Stimulated activated CD4-positive, alpha-beta T cell treated with anti-CD3 and anti-CD28 coated beads, Interleukin-1b, Interleukin-23, amount 100 ng/mL, for 4 hours (primary cell): ENCODE measurements at places on chromosomes 3 and 15.

GRCh38 chr3:9976721-9977709 lies 9.6 kb downstream of the EMC3 start:
- DNase-seq = no peak

- no peak for DNase-seq
These were observed 39.9 kb downstream of the SMAD3 start for GRCh38 chr15:67105065-67105951.

DNA sequence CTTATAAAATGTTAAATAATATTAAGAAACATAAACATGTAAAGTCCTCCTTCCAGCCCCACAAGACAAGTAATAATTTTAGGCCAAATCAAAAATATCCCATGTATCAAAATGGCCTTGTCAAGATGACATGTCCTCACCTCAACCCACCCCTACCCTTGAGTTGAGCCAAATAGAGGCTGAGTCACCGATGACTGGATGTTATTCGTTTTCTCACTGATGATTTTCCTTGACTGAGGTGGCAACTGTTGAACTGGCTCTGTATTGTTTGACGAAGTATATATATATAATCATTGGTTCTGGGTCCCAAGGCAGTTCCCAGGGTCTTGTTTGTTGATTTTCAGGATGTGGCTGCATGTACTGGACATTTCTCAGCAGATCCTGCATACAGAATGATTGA lies 75.3 kb downstream of the TMEM108 start:
- no peak for DNase-seq

- no peak for DNase-seq
These were observed 129.7 kb downstream of the DTWD1 start for GRCh38 chr15:49750553-49750952.

- DNase-seq = no peak
These were observed 1.2 kb upstream of the RYK start for GRCh38 chr3:134251731-134252391.

DNA sequence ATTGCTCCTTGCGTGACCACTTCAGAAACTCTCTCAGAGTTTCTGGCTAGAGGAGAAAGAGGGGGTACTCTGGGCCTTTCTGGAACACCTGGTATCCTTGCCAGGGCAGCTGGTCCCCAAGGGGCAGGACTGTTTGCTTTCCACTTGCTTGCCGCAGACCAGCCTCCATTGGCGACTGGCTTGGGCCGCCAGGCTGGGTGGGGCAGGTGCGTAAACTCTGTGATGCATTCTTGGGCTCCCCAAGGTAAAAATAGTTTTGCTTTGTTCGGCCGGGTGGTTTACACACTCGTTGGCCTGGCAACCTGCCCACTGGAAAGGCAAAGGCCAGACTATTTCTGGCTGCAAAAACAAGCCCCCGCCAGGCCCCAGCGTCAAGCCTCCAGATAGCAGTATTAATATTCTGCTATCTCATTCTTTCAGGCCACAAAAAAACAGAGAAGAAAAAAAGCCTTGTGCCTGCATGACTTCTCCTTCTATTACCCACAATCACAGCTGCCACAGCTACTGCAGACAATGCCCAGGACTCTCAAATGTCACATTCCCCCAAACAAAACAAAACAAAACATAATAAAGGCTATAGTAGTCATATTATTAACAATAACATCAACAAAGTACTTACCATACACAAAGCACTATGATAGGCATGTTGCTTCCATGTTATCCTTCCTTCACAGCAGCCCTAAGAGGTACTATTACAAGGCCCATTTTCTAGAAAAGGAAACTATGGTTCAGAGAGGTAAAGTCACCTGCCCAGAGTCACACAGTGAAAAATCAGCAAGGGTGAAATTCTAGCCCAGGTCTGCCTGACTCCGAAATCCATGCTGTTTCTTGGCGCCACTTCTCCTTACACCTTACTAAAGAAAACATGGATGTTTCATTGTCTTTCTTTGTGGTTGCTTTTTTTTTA lies 14.0 kb upstream of the SSUH2 start:
- no peak for DNase-seq

- DNase-seq = no peak
These were observed 17.7 kb upstream of the GSK3B start for GRCh38 chr3:120111898-120112297.

DNA sequence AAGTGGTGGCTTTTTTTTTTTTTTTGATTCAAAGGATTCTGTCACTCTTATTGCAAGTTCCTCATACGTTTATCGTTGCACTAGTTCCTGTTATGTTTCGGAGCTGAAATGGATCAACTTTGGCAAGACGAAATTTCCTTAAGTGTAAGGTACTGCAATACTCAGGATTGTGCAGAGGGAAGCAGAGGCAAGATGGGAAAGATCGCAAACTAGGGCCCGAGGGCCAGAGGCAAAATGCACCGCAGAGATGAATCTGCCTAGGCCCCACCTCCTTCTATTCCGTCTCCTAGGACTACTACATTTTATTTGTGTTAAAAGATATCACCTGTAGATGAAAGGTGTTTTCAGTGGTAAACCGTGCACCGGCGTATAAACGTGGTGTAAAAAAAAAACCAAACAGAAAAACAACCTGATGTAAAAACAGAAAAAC lies 331 bp downstream of the RNU6-1 start:
- DNase-seq = no peak

- DNase-seq = peak; percentile 87
These were observed 1.5 kb upstream of the FAM131A start for GRCh38 chr3:184335661-184336546.

- DNase-seq = no peak
These were observed 84.7 kb downstream of the RBPMS2 start for GRCh38 chr15:64690578-64691296.

GRCh38 chr3:139957844-139958243 lies 22.9 kb downstream of the CLSTN2 start:
- no peak for DNase-seq
